Activated T-cell treated with anti-CD3 and anti-CD28 coated beads for 48 hours (primary cell): ENCODE measurements at places on chromosomes 5 and 9.

DNA sequence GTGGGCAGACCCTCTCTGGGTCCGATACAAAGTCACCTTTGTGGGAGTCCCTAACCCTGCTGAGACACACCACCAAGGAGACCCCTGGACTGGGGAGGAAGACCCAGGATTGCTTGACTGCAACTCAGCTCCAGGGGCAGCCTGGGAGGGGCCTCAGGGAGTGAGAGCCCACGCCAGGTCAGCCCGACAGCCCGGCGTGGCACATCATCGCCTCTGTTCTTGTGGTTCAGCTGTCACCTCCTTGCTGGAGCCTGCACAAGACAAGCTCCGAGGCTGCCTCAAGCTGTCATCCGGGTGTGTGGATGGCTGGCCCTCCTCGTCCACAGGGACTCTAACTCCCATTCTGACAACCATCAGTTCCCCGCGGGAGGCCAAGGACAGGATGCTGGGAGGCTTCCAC is 133.6 kb downstream of the ZNF354C start:
- DNase-seq, result no peak

DNA sequence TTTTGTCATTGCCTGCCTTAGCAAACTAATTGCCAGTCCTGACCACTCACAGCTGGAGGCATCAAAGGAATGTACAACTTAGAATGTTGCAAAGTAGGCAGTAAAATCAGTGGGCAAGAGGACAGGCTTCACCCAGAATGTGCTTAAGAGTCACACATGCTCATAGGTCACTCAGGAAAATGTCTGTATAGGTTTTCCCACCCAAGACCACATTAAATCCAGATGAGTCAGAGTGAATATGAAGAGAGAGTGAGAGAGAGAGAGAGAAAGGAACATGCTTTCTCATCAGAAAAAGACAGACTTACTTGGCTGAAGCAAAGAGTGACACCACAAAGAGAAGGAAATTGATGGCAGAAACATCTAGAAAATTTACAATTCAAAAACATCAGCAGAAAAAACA is 37.9 kb downstream of the PLEKHG4B start:
- DNase-seq, result no peak

- DNase-seq, result no peak
Measured at GRCh38 chr9:130948266-130948665, 9.2 kb upstream of the FIBCD1 start.

DNA sequence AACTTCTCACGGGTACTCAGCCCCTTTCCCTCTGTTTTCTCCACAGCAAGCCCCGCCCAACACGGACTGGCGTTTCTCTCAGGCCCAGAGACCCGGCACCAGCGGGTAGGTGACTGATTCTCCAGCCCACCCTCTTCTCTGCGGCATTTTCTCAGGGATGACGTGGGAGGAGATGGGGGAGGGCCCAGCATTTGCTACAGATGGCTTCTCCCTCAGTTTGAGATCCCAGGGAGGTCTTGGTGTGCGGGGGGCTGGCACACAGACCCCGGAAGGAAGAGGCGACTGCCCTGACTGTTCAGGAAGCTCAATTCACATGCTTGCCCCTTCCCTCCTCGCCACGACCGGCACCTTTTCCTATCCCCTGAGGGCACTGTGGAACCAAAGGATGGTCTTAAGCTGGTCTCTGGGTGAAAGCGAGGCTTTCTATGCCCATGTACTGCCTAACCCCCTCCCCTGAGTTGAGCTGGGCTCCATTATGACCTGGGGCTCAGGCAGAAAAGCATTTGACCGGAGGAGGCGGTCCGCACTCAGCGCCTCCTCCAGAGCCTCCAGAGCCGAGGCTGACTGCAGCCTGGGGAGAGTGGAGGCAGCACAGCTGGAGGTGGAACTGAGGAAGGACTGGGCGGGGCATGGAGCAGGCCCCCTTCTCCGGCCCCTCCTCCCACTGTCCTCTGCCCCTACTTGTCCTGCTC is 6.0 kb downstream of the PCDHGC5 start:
- DNase-seq, result no peak

DNA sequence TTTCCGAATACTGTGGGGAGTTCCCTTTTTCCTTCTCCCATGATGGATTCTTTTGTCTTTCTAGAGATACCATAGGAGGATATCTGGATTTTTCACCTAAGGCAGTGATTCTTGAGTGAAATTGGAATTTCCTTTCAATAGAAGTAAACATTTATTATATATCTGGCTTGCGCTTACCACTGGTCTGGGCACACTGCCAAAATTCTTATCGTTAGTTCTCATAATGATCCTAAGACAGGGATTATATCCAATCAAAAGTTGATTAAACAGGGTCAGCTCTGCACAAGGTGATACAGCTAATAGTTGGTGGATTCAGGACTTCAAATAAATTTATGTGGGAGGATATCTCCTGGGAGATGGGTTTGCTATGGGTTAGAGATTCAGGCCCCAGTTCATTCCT is 9.6 kb downstream of the TLE4 start:
- no peak for DNase-seq

GRCh38 chr9:33465596-33466564 is 7.8 kb downstream of the NOL6 start:
- DNase-seq, result no peak

- DNase-seq, result no peak
Measured at GRCh38 chr9:113219969-113220368, 1.1 kb downstream of the FKBP15 start.

DNA sequence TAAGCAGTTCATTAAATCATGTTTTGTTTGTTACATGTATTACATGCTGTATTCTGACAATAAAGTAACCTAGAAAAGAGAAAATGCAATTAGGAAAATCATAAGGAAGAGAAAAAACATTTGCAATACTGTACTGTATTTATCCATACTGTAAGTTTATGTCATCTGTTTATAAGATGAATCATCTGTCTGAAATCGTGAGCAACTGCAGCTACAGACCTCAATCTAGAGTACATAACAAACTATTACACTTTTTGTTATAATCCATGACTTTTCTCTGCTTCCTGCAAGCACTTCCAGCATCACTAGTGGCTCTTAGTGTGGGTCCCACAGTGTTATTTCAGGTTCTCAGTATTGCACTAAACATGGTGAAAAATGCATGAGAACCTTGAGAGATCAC is 144.4 kb upstream of the NR4A3 start:
- no peak for DNase-seq

DNA sequence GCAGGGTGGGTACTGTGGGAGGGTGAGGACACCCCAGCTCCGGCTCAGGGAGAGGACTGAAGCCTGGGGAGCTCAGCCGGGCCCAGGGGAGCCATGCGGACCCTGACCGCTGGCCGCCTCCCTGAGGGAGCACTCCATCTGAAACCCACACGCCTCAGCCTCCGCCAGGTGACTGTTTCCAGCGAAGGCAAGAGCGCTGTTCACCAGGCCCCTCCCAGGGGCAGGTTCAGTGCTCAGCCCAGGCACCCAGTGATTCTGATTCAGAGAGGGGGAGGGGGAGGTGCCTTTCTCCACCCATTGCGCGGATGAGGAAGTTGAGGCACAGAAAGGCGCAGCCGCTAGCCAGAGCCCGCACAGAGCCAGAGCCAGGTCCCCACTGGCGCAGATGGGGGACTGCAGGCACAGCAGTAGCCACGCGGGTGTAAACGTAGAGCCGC is 27.0 kb downstream of the ADGRD2 start:
- DNase-seq, result no peak

- no peak for DNase-seq
Measured at GRCh38 chr9:36797471-36798220, 225.0 kb downstream of the MELK start.

DNA sequence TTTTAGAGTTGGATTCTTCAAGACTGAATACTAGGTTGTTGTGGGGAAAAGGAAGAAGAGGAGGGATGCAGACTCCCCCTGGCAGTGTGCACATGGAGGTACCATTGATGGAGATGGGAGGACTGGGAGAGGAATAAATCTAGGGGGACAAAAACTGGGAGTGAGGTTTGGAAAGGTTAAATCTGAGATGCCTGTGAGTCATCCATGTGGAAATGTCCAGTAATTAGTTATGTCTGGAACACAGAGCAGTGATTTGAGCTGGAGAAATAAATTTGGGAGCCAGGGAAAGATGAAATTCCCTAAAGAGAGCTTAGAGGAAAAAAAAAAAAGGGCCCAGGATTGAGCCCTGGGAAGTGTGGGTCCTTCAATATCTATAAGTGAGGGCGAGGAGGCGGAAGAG is 8.0 kb upstream of the CCIN start:
- no peak for DNase-seq

GRCh38 chr5:14114615-14115251 is 28.4 kb upstream of the TRIO start:
- no peak for DNase-seq

GRCh38 chr5:39209924-39210323 is 9.4 kb downstream of the FYB1 start:
- peak; percentile 69 for DNase-seq

DNA sequence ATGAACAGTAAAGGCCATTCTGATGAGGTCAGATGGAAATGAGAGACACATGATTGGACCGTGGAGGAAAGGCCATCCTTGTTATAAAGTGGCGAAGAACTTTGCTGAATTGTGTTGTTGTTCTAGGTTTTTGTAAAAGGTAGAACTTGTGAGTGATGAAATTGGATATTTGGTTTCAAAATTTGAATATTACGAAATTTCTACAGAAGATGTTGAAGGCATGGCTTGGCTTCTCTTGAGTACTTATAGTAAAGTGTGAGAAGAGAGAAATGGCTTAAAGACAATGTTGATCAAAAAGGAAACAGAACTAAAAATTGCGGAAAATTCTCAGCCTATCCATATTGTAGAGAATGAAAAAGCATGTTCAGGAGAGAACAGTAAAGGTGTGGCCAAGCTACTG is 166.6 kb upstream of the S1PR3 start:
- DNase-seq, result no peak

DNA sequence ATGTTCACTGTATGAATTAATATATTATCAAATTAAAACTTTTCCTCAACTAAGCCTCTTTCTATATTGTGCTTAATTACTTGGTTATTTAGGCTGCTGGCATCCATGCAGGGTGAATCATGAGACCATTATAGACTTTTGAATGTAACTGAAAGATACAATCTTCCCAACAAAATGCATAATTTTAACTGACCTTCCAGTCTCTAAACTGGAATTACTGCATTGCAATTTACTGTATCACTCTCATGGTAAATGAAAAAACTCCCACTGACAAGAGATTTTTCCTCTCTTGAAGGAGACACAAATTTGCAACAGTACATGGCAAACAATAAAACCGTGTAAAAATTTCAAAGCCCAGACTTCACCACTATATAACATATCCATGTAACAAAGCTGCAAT is 349.5 kb downstream of the DRD1 start:
- no peak for DNase-seq

GRCh38 chr5:31976169-31976568 is 197.9 kb downstream of the GOLPH3 start:
- DNase-seq, result no peak

- no peak for DNase-seq
Measured at GRCh38 chr5:95043234-95043633, 241.7 kb downstream of the MCTP1 start.

- no peak for DNase-seq
Measured at GRCh38 chr5:22965960-22966359, 112.8 kb upstream of the CDH12 start.

- peak; percentile 52 for DNase-seq
Measured at GRCh38 chr5:14665949-14666348, 1.4 kb downstream of the OTULIN start.

DNA sequence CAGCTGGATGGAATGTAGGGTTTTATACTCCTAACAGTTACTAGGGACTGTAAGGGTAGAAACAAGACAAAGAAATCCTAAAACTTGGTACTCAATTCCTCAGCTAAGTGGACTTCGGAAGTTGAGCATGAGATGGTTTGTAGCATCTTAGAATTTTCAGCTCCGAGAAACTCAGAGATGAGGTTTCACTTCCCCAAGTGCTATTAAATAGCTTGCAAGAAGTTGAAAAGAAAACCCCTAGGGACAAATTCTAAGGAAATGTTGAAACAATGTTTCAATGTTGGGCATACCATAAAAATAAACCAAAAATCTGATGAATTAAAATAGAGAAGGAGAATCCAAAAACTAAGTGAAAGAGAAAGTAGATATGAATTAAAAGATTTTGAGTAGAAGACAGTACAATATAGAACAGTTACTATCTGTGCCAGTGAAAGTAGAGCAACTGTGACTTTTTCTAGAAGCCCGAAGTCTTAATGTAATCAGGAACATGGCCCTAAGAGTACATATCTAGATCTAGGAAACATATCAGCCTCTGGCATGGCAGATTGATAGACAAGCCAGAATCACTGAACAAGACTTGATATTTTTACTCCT is 308.6 kb upstream of the RGMB start:
- no peak for DNase-seq

GRCh38 chr5:59528202-59528862 is 365.2 kb downstream of the PDE4D start:
- no peak for DNase-seq

DNA sequence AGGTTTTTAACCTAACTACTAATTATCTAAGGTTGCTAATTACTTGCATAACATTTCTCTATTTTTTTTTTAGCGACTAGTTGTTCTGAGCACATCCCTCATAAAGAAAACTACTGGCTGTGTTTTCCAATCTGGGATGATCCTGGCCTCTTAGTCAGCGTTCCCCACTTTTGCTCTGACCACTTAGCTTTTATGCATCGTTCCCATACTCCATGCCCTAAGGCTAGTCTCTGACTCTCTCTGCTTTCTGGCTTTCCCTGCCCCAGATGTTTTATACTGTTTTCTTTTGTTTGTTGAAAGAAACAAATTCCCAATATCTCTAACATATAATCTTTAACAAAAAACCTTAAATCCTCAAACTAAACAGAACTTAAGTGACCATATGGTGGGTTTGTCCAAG is 217.9 kb downstream of the SPATA31D1 start:
- DNase-seq, result no peak

GRCh38 chr5:102758576-102758975 is 3.5 kb downstream of the PAM start:
- DNase-seq, result no peak

DNA sequence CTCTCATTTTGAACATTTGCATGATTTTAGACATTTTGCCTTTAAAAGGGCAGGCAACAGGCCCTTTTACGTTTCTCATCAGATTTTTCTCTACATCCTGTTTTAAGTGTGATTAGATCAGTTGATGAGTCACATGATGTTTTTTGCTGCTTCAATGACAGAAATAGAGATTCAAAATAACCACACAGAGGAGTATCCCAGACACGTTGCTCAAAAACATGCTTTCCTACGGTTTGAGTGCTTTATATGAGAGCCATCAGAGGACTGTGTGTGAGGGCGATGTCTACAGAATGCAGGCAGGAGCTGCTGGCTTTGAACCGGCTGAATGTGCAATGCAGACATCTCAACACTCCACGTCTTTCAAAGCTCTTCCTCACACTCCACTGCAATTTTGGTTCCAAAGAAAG is 42.1 kb downstream of the OTULIN start:
- no peak for DNase-seq

DNA sequence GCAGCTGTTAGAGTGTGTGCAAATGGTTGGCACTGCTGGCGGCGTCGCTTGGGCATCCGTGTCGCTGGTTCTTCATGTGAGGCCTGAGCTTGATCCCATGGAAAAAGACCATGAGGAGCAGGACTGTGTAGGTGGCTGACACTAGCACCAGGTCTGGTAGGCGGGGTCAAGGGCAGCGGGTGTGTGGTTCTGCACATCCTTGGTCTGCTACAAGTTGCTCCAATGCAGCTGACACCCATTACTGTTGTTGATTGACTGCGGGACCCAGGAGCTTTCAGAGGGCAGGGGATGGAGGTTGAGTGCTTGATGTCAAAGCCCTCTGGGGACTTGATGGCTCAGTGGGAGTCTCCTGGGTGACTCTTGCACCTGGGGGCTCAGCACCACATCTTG is 29.0 kb upstream of the PITX1 start:
- DNase-seq, result no peak

GRCh38 chr9:99852617-99853016 is 30.9 kb downstream of the NR4A3 start:
- DNase-seq, result no peak

- DNase-seq, result no peak
Measured at GRCh38 chr9:18396102-18396728, 77.7 kb upstream of the ADAMTSL1 start.
